Ammon's horn (tissue), 1 donor: ENCODE measurements at places on chromosomes 6 and 20.
A peak's percentile ranks its signal among the peaks of the same experiment; 100 is the strongest.

- DNase-seq = no peak
Observed at GRCh38 chr6:157061770-157062594, 261.3 kb downstream of the TMEM242 start.

- no peak for DNase-seq
Observed at GRCh38 chr6:7188492-7188891, 80.7 kb downstream of the RREB1 start.

GRCh38 chr6:70700922-70701876 is 33.5 kb downstream of the SMAP1 start:
- peak; percentile 6 for DNase-seq

- DNase-seq = peak; percentile 57
Observed at GRCh38 chr6:12150812-12151432, 138.8 kb downstream of the HIVEP1 start.

DNA sequence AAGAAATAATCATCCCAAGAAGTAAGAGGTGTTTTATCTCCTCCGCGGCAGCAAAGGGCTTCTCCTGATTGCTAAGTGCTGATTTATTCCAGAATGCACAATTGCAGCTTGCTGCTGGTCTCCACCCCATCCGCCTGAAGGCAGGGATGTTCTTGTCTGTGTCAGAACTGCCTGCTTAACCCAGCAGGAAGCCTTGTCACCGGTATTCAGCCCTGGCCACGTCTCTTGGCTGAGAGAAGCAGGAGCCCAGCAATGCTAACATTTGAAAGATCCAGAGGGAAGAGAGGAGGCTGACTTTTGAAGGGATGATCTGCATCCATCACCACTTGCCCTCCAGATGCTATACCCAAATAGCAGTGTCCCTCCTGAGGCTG is 4.2 kb downstream of the SCML4 start:
- DNase-seq = no peak

DNA sequence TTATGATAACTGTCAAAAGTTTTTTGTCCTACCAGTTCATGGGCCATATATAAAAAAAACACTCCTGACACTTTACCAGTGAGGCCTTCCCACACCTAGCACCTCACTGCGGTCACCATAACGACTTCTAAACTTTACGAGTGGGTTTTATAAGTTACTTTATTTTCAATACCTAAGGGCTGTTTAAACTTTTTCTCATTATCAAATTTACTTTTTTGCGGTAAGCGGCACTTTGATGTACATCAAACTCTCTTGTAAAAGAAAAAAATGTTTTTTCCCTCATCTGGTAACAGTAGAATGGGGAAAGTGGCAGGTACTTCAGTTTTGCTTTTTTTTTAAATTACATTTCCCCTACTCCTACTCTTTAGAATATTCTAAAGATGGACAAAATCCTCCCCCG is 36.2 kb downstream of the FYN start:
- DNase-seq = no peak

GRCh38 chr6:144912474-144912873 is 627.3 kb downstream of the UTRN start:
- no peak for DNase-seq

DNA sequence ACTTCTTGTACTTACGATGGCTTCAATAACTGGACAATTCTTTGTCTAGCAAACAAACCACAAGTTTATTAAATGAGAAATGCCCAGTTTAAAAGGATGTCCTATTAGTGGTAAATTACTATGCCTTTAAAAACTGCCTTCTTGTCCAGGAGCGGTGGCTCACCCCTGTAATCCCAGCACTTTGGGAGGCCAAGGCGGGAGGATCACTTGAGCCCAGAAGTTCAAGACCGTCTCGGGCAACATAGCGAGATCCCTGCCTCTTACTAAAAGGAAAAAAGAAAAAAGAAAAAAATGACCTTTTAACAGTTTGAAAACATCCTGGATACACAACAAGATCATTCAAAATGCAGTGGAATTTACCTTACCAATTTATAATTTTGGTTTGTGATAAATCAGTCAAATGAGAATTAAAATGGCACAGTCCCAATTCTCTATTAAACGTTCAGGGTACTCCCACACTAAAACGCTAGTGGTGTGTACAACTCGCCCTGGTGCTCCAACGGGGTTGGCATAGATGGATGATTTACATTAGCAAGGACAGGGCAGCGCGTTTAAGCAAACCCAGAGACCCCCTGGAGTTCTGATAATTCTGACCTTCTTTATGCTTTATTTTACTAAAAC is 2.3 kb downstream of the ZBTB2 start:
- DNase-seq = no peak

GRCh38 chr6:148851683-148852556 is 105.1 kb downstream of the UST start:
- no peak for DNase-seq
